Activated CD4-positive, alpha-beta T cell treated with anti-CD3 and anti-CD28 coated beads, Interleukin-2, Interleukin-4, amounts not matched to agents 100 ng/mL and 50 ng/mL, durations not matched to agents 16 hours and 8 hours (primary cell): ENCODE measurements at places on chromosomes 7 and 10.

DNA sequence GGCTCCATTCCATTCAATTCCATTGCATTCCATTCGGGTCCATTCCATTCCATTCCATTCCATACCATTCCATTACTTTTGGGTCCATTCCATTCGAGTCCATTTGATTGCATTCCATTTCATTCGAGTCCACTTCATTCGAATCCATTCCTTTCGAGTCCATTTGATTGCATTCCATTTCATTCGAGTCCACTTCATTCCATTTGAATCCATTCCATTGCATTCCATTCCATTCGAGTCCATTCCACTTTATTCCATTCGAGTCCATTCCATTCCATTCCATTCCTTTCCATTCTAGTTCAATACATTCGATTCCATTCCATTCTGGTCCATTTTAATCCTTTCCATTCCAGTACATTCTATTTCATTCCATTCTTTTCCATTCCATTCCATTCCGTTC is 334.0 kb downstream of the ZNF33B start:
- no peak for DNase-seq

- DNase-seq, result no peak
Observed at GRCh38 chr10:614139-614711, 75.2 kb downstream of the DIP2C start.

DNA sequence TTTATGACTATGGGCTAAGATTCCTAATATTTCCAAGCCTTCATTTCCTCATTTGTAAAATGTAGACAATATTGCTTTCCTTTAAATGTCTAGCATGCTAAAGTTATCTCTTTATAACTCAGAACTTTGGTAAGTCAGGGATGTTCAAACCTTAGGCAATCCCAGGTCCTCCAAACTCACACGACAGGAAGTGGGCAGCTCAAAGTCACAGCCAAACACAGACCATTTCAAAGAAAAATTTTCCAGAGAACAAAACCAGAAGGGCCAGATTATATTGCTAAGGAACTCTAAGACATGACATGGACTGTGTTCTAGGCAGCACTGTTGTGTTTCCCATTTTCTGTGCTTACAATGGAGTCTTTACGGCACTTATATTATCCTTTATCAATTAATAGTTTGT is 87.8 kb upstream of the DYNC1I1 start:
- DNase-seq, result no peak

DNA sequence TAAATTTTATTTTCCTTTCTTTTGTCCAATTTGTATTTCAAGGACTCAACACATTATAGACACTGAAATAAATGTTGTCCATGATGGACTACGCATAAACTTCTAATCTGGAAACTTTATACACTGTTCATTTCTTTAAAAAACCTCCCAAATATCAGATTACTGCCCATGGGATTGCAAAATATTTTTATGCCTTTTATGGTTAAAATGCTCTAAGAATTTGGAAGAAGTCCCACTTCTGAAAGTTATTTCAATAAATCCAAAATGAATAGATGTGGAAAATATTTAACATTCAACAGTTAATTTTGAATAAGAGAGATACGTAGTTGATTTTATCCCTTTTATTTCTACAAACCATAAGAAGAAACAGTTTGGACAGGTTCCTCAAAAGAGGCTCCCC is 46.1 kb downstream of the CABCOCO1 start:
- no peak for DNase-seq

GRCh38 chr10:132464256-132465192 is 67.5 kb downstream of the PWWP2B start:
- DNase-seq, result no peak
